ENCODE measurements at places on chromosomes 12 and 14. TPM values are rescaled to one million over a fixed set of nuclear protein-coding genes. Genes with fewer than 3 reads are reported as not detected.

Gene KCNK10
- total RNA-seq, result not detected

Gene CACNA1C
- total RNA-seq, result 0.44 TPM

Gene NRXN3
- total RNA-seq, result not detected

Gene PRKAB1
- total RNA-seq, result 16.3 TPM

Gene RTN1
- total RNA-seq, result under 0.01 TPM

Gene RERGL
- not detected for total RNA-seq

Gene ACOT6
- total RNA-seq, result not detected

Gene TSPAN19
- under 0.01 TPM for total RNA-seq

Gene KCNA5
- not detected for total RNA-seq

Gene RBM23
- total RNA-seq, result 37.7 TPM

Gene BICD1
- 20.2 TPM for total RNA-seq

Gene RERG
- not detected for total RNA-seq

Gene MYF6
- not detected for total RNA-seq

Gene PRICKLE1
- 9.4 TPM for total RNA-seq

Gene PLCZ1
- total RNA-seq, result not detected

Gene FBXO21
- total RNA-seq, result 84.8 TPM

Gene GPR162
- total RNA-seq, result 0.20 TPM

Gene PRB4
- not detected for total RNA-seq

Gene FAM90A1
- total RNA-seq, result not detected

Gene TOMM20L
- total RNA-seq, result not detected

Gene RNASE1
- 14.6 TPM for total RNA-seq

Gene TAS2R13
- total RNA-seq, result 0.44 TPM

Gene LRCOL1
- total RNA-seq, result 2.2 TPM

Measured in lung microvascular endothelial cell (primary cell).